Thoracic aorta (tissue), 2 donors: ENCODE measurements at places on chromosomes 3 and 15. TPM values are rescaled to one million over a fixed set of nuclear protein-coding genes. Genes with fewer than 3 reads are reported as not detected.

The TEX264 gene
- 27.3 TPM for total RNA-seq

- H3K27me3 ChIP-seq: no peaks in the 10 kb centered on the region
- peaks cover 6% of the 10 kb centered on the region for H3K4me1 ChIP-seq
- no peak for DNase-seq
- no peak overlapping the region for H3K4me3 ChIP-seq
- no peak overlapping the region for H3K27ac ChIP-seq
These were observed 80.4 kb upstream of the TCF12 start for GRCh38 chr15:56838085-56838484.

GRCh38 chr3:72559385-72559784, 288.9 kb downstream of the SHQ1 start:
- DNase-seq: no peak
- H3K4me3 ChIP-seq: no peak overlapping the region
- no peaks in the 10 kb centered on the region for H3K27me3 ChIP-seq
- H3K36me3 ChIP-seq: no peaks in the 10 kb centered on the region

- no peaks in the 10 kb centered on the region for H3K36me3 ChIP-seq
- no peak overlapping the region for H3K4me3 ChIP-seq
- no peak for DNase-seq
- H3K4me1 ChIP-seq: no peaks in the 10 kb centered on the region
- no peaks in the 10 kb centered on the region for H3K27me3 ChIP-seq
These were observed 5.5 kb downstream of the IL12A start for GRCh38 chr3:159994182-159994581.

DNA sequence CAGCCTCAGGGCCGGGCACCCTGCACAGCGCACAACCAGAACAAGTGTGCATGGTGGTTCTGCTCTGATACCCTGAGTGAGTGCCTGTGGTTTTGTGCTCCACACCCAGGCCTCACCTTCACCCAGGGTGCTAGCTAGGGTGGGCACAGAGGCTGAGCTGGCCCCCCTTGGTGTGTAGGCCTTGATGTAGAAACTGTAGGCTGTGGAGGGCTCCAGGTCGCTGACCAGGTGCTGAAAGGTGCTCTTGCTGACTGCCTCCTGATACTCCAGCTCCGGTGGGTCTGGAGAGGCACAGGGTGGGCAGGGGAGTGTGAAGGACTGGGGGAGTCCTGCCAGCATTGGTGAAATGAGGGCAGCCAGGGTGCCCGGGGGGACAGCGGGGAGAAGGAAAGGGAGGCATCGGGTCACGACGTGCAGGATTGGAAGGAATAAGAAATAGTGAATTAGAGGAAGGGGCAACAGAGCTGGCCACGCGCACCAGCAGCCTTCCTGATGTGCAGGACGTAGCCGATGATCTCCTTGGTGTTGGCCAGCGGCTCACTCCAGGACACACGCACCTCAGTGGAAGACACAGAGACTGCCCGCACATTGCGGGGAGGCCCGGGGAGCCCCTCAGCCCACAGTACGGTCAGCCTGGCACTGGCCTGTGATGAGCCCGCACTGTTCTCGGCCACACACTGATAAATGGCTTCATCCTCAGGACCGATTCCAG, 26.6 kb downstream of the RNU5B-1 start:
- H3K36me3 ChIP-seq: no peaks in the 10 kb centered on the region
- H3K27me3 ChIP-seq: no peaks in the 10 kb centered on the region
- DNase-seq: no peak
- H3K4me3 ChIP-seq: no peak overlapping the region
- H3K27ac ChIP-seq: no peak overlapping the region
